Gastrocnemius medialis (tissue), 4 donors: ENCODE measurements at places on chromosomes 11 and 22.

DNA sequence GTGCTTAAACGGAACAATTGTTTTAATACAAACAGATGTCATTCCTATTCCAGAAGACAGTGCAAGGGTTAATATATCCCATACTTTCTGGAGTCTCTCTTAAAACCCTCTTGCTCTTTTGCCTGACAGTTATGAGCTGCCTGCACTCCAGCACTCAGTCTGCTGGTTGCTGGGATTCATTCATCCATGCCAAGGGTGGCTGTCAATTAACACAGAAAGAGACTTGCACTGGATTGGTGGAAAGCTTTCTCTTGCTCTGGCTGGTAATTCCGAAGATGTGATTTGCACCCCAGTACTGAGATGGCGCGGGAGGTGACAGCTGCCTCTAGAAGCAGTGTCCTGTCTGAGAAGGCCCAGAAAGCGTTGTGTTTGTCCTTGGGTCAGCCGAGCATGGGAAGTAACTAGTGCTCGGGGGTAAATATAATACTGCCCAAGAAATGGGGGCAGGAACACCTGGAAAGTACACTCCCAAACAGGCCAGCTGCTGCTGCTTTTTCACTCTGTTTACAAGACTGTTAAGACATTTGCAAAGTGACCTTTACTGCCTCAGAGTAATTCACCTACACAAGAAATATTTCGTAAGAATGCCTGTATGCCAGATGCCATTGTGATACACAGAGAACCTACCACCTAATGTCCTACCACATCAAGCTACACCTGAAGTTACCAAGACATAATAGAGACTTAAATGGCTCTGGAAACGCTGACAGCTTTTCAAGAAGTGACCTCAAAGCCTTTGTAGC lies 20.5 kb downstream of the SCUBE2 start:
- DNase-seq = no peak

DNA sequence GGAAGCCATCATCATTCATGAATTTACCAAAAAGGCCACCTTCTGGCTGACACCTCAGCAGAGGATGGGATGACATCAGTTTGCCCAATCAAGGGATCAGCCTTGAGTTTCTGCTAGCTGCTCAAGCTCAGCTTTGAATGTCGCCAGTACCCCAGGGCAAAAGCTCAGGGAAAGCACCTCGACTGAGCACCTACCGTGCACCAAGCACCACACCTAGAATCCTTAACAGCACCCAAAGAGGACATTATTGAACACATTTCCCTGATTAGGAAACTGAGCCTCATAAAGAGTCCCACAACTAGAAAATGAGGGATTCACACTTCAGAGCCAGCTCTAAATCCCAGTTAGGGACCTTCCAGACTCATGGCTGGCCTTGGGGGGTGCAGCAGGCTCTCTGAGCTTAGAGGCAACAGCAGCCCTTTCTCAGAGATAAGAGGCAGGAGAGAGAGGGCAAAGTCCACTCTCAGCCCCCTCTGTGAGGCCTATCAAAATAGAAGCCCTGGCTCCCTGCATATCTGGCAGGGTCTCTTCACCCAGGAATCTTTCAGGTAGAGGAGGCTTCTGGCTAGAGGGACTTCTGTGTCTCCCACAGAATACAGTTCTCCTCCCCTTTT lies 13.4 kb upstream of the DAGLA start:
- no peak for DNase-seq

- DNase-seq = peak; percentile 72
Observed at GRCh38 chr11:12680246-12680939, 6.2 kb downstream of the TEAD1 start.

GRCh38 chr11:118914178-118914918 lies 11.4 kb downstream of the BCL9L start:
- DNase-seq = no peak

- no peak for DNase-seq
Observed at GRCh38 chr22:22394591-22394990, 114.0 kb downstream of the ZNF280B start.

GRCh38 chr11:105024394-105024793 lies 1.4 kb upstream of the CASP5 start:
- no peak for DNase-seq

DNA sequence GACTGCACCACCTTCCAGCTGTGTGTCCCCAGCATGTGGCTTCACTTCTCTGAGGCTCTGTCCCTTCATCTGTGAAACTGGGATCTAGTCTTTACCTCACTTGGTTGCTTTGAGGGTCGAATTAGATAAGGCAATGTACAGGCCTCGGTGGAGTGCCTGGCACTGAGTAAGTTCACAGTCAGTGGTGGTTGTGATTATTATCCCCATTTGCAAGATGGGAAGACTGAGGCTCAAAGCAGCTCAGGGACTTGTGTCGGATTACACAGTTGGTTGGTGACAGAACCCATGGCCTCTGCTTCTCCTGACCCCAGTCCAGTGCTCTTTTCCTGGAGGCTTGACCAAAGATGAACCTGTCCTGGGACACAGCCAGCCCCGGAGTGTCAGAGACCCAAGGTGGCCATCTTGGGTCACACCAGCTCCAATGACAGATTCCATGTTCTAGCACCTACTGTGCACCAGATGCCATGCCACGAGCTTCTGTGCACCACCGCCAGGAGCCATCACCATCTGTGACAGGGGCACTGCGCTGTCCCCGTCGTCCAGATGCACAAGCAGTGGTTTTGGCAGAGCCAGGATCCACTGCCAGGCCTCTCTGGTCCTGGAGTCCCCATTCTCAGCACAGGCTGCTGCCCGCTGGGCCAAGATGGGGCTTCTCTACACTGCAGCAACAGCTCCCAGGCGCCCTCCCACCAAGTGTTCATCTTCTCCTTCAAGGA lies 60.5 kb downstream of the IGLL1 start:
- no peak for DNase-seq

GRCh38 chr11:62402226-62402959 lies 16.4 kb upstream of the SCGB1A1 start:
- peak; percentile 65 for DNase-seq

GRCh38 chr11:124896821-124897391 lies 759 bp downstream of the ROBO4 start:
- peak; percentile 48 for DNase-seq

DNA sequence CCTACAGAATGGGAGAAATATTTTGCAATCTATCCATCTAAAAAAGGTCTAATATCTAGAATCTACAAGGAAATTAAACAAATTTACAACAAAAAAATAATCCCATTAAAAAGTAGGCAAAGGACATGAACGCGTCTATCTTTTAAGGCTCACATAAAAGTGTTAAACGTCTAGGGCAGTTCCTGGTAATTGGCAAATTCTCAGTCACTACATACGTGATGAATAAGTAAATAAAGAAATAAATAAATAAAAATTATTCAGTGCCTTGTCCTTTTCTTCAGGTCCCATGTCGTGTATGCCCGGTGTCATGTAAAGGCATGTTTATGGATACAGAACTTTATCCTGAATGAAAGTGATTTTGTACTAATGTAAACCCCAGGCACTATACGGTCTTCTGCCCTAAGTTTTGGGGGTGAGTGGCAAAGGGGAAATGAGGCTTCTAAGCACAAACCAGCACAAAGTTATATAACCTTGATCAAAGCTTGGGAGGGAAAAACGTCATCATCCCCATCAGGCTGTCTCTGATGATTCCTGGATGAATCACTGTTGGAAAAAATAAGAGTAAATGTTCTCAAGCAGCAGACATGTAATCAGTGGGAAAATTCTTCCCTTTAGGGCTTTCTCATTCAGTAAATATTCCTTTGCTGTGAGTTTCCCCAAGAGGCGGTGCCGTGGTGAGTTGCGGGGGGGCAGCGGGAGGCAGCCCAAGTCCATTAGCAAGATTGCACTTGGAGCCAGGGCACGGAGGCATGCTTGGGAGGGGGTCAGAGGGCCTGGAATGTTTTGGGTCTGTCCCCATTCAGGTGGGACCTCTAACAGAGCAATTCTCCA lies 30.4 kb upstream of the MICAL2 start:
- DNase-seq = no peak

DNA sequence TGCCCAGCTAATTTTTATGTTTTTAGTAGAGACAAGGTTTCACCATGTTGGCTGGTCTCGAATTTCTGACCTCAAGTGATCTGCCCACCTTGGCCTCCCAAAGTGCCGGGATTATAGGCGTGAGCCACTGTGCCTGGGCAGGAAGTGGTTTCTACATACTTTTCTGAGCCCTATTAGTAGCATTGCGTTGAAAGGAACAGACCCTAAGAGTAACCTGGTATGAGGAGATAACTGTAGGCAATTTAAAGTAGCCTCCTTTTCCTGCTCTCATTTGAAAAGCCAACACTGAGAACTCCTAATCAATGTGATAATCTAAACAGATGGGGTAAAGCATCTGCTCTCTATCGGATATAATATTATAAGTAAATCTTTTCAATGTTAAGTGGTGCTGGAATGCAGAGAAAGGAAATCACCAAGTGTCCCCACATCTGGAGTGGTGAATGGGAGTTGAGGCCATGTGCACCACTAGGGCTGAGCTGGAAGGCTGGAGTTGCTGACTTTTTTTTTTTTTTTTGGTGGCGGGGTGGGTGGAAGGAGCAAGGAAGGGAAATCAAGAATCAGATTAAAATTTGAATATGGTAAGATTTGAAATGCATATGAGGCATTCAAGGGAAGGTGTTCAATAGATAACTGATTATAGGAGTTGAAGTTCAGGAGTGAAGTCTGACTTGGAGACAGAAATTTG lies 20.7 kb downstream of the PDHX start:
- no peak for DNase-seq

DNA sequence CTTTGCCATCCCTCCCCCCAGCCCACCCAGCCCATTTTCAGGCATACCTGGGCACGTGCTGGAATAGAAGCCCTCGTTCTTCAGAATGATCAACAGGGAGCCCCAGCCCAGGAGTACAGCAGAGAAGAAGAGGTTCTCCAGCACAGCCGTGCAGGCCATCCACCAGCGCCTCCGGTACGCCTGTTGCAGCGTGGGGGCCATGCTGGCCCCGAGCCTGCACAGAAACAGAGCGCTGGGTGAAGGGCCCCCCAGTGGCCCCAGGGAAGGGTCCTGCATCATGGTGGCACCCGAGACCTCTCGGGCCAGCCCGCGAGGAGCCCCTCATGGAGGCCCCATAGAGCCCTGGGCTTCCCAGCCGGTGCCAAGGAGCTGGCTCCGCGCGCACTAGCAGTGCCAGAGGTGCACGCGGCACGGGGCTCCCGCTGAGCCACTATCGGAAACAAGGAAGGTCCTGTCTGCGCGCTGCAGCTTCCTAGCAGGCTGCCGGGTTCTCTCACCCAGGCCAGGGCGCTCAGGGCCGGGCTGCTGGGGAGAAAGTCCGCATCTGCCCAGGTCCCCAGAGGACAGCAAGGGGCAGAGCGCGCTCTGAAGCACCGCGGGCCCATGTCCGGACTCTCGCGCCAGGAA lies 1.5 kb downstream of the SLC43A1 start:
- peak; percentile 23 for DNase-seq

DNA sequence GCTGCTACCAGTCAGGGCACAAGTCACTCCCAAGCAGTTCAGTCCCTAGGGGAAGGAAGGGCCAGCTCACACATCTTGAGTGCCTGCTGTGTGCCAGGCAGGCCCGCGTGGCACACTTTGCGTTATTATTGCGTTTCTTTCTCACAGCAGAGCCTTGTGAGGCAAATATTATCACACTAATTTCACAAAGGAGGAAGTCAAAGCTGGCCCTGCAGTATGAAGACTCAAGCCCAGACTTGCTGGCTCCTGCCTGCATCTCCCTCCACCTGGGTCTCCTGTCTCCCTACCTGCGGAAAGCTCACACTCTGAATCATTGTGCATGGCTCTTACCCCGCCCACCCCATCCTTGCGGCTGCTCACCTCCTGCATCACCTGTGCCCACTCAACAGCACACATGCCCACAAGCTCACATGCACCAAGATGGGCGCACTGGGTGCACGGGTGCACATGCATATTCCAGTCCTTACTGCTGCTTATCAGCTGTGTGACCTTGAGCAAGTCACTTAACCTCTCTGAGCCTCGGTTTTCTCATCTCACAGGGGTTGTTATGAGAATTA lies 31.7 kb upstream of the P2RY2 start:
- no peak for DNase-seq

DNA sequence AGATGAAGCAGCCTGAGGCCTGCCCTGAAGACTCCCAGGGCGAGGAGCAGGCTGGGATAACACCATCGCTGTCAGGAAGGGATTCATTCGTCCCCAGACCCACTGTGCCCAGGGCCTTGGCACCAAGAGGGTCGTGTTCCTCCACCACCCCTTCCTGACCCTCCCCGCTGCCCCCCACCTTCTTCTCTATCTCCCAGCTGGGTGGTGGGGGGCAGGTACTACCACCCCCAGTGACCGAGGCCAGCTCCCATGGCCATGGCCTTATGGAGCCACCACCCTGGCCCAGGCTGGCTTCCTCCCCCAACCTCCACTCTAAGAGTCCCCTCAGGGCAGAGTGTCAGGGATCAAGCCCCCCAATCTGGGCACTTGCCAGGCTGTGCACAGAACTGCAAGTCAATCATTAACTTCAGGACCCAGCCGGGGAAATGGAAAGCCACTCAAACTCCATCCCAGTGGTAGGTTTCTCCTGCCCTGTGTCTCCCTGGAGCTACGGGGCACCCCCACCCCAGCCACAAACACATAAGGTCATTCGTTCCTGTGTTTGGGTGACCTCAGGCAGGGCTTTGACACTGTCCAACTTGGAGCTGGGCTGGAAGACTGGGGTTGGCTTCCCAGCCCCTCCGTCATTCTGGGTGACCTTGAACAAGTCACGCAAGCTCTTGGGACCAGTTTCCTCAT lies 33.3 kb upstream of the WNT11 start:
- no peak for DNase-seq

- DNase-seq = no peak
Observed at GRCh38 chr11:133164986-133165385, 367.3 kb downstream of the OPCML start.

- DNase-seq = no peak
Observed at GRCh38 chr11:118320515-118320914, 16.0 kb downstream of the CD3E start.
